ENCODE measurements at places on chromosomes 6 and 20.

DNA sequence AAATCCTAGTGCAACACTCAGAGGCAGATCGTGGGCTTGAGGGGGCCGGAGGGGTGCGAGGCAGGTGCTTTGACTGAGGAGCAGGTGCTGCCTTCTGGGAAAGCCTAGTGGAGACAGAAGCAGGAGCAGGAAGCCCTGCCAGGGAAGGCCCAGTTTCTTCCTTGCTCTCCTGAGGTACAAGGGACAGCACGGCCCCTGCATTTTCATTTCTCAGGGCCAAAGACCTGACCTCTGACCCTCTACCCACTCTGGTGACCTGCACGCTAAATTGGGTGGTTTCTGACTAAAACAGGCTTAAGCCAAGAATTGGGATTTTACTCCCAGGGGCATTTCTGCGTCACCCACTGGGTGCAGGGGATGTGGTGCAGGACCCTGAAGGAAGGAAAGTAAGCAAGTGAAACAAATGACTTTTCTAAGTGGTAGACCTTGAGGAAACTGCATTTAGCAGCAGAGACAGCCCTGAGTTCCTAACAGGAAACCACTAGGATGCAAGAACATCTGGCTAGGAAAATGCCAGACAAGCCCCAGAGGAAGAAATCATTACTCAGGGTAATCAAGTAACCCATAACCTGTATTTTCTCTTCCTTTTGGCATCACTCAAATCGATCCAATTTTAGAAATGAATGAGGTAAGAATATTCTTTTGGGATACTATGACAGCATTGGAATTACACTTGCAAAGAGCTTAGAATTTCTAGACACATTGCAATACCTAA, 141.7 kb downstream of the CD164 start:
- no peak for DNase-seq

DNA sequence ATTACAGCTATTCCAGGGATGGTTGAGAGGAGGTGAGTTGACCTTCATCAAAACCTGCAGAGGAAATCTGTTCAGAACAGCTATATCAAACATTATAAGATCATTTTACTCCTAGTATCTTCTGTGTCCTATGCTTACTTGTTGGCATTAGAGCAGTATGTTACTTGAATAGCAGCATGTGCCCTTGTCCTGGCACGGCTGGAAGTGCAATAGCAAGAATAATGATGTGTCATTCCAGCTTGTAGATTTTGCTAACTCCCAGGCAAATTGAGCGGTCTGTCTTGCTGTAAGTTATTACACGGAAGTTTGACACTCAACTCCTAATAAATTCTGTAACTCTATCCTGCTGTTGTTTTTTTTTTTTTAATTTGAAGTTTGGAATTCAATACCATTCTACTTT, 385.5 kb downstream of the TENT5A start:
- no peak for DNase-seq

DNA sequence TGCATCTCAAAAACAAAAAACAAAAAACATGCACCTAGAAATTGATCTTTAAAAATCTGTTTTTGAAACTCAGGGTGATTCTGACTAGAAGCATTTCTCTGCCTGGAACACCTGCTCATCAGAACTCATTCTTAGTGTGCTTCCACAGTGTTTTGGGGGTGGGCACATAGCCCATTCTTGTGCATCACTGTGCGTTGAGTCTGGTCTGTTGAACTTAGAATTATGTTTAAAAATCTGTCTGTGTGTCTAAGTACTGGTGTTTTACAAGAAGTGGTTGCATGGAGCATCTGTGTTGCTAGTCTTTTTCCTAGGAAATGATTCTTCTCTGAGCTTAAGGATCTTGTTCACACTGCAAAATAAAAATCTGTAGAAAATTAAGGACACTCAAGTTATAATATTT, 264.5 kb downstream of the SOX4 start:
- DNase-seq: no peak

GRCh38 chr6:15793288-15793687, 130.5 kb upstream of the DTNBP1 start:
- DNase-seq: no peak

DNA sequence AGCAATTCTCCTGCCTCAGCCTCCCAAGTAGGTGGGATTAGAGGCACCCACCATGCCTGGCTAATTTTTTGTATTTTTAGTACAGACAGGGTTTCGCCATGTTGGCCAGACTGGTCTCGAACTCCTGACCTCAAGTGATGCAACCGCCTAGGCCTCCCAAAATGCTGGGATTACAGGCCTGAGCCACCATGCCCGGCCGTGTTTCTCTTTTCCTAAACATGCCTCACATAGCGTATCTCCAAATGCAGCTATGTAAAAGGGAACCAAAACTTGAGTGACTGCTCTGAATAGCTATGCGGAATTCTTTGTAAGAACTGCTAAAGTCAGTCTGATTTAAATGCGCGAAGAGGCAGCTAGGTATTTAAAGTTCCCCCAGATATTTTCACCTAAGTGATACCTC, 20.5 kb downstream of the BPIFA2 start:
- DNase-seq: no peak

- no peak for DNase-seq
Measured at GRCh38 chr6:89853068-89853467, 23.4 kb downstream of the CASP8AP2 start.

All from left forelimb (tissue), 1 donor.